ENCODE measurements at places on chromosomes 7 and 10.

GRCh38 chr7:86454753-86455152 lies 189.0 kb upstream of the GRM3 start:
- DNase-seq: no peak

DNA sequence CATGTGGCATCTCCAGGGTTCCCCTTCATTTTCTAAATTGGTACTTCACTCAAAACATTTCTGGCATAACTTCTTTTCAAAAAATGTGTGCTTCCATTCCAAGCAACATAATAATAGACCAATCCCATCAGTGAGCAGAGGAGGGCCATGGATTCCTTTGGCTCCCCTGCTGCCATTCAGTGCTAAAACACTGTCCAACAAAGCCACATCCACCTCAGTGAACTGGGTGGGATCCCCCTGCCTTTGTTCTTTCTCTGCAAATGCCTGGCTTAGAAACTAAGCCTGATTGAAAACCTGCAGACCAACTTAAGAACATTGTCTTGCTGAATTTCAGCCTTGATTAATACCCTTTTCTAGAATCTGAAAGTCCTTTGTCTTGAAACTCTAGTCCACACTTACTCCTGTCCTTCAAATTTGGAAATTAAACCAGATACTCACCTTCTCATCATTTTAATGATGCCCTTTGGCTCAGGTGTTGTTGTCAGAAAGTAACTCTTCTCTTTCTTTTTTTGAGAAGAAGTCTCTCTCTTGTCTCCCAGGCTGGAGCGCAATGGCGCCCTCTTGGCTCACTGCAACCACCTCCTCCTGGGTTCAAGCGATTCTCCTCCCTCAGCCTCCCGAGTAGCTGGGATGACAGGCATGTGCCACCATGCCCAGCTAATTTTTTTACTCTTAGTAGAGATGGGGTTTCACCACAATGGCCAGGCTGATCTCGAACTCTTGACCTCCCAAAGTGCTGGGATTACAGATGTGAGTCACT lies 132.3 kb downstream of the PLXNA4 start:
- no peak for DNase-seq

DNA sequence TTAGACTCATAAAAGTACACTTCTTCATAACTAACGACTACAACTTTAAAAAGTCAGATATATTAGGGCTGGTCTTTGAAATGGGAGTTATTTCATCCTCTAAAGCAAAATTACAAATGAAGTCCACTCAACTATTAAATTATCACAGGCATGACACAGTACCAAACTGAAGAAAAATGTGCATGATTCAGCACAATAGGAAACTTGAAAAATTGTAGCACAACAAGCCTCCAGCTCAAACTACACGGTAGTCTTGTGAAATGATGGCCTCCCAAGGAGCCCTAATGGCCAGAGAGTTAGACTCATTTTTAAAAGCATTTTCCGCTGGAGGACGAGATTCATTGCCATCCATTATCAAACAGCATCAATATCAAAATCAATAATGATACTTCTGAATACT lies 76.4 kb downstream of the MAGI2 start:
- no peak for DNase-seq

DNA sequence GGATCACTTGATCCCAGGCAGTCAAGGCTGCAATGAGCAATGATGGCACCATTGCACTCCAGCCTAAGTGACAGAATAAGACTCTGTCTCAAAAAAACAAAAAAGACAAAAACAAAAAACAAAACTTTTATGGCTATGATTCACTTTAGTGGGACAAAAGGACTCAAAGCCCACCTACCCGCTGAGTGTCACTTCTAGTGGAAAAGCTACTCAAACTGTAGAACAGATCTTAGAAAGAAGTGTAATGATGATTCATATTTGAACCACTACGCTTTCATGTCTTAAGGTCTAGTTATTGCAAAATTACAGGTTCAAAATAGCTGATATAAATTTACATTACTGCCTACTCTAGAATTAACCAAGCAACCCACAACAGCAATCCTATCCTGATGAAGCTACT lies 47.1 kb upstream of the OTUD1 start:
- DNase-seq: no peak

GRCh38 chr7:155996718-155997280 lies 184.5 kb upstream of the SHH start:
- DNase-seq: no peak

DNA sequence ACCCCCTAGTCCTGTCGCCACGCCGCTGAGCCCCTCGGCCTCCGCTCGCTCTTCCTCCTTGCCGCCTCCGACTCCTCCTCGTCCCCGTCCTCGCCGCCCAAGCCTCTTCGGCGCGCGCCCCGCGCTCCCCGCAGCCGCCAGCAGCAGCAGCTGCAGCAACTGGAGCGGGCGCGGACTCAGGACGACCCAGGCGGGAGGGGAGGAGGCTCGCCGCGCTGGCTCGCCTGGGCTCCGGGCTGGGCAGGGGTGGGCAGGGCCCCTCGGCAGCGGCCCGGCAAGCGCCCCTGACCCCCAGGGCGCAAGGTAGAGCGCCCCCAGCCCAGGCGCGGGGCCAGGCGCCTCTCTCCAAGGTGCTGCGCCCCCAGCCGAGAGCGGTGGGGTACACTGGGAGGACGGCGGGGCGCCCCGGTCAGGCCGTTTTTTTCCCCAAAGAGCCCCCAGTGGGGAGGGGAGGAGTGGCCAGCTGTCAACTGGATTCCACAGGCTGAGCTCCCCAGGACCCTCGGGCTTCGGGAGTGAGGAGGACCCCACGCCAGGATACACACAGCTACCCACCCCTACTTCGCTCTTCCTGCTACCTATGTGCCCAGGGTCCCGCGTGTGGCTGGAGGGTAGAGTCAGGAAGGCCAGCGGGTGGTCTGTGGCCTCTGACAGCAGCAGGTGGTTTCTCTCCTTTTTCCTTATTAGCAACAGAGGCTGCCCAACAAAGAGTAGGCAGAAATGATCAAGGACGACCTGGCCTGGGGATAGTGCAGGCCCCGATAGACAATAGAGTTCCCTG lies 903 bp upstream of the KCNMA1 start:
- no peak for DNase-seq

GRCh38 chr10:109727436-109727835 lies 195.9 kb downstream of the XPNPEP1 start:
- no peak for DNase-seq

- DNase-seq: no peak
These were observed 235.2 kb downstream of the POU6F2 start for GRCh38 chr7:39212876-39213275.

GRCh38 chr10:31578181-31578852 lies 259.3 kb downstream of the ZEB1 start:
- DNase-seq: no peak

DNA sequence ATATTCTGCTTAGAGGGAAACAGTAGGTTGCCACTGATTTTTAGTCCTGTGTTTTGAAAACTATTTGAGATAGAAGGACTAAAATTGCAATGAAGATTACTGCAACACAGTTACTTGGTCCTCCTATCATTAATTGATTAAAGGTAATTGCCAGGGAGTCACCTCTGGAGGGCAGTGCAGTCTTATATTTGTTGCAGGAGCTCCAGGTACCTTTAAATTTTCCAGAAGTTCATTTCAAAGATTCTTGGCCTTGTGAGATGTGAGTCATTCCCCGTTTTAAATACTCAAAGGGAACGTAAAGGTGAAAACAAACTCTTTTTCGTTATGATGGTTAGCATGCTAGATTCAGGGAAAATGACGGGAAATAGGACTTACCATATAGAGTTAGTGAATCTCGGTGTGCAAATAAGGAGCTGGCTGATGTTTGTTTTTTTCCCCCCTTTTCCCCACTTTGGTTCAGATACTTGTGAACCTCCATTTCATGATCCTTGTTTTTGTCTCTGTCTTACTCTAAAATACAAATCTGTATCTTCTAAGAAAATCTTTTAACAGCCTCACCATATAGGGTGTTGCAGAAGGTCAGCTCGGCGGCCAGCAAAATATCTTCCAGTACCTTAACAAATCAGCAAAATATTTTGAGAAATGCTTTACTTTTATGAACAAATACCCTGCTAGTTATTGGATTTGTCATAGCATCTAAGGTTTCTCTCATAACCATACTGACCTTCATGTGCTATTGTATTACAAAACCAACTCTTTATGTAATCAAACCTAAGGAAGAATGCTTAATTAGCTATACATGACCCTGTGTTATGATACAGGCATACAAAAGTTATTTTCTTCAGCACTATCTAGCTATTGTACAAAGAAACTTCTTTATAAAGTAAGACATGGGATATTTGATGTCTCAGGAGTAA lies 143.0 kb upstream of the HDAC9 start:
- no peak for DNase-seq

DNA sequence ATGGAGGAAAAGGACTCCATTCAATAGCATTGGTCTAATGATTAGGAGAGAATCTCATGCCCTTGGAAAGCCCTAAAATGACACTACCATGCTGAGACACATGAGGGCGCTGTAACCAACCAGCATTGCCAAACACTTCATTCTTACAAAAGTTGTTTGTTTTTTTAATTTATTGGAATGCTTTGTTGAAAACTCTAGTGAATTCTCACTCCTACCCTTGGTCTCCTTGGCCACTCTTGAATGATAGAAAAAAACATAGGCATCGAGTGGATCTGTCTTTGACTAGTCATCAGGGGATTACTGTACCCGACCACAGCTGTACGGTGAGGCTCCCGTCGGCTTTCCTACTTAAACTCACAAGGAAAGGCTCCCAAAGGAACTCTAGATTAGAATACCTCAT lies 29.3 kb upstream of the ADD3 start:
- DNase-seq: peak; percentile 37
